ENCODE measurements at places on chromosomes 13 and 19. TPM values are rescaled to one million over a fixed set of nuclear protein-coding genes. Genes with fewer than 3 reads are reported as not detected.

DNA sequence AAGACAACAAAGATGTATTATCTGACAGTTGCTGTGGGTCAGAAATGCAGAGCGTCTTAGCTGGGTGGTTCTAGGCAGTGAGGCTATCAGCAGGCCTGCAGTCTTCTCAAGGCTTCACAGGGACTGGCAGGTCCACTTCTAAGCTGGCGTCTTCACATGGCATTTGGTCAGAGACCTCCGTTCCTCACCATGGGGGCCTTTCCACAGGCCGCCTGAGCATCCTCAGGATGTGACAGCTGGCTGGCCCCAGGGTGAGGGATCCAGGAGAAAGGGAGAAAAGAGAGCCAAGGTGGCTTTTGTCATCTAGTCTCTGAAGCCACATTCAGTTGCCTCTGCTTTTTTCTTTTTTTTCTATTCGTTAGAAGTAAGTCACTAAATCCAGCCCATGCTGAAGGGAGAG lies 50.3 kb downstream of the FGF14 start:
- no peak for DNase-seq

Gene ZNF628
- 27.9 TPM for total RNA-seq

Gene ZNF100
- 6.2 TPM for total RNA-seq

- no peak for DNase-seq
Observed at GRCh38 chr19:50371914-50372475, 4.3 kb upstream of the NR1H2 start.

DNA sequence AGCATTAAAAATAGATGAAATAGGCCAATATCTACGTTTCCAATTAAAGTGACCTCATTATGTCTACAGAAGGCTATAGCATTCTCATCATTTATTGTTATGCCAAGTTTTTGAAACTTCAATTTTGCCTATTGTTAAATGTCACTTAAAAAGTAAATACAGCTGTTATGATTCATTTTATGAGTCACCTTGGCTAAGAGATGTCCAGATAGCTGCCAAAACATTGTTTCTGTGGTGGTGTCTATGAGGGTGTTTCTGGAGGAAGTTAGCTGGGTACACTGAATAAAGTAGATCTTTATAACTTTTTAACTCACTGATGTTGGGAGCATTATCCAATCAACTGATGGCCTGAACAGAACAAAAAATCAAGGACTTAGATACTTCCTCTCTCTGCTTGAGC lies 1209.7 kb upstream of the PCDH9 start:
- DNase-seq = no peak

Gene ERFL
- not detected for total RNA-seq

GRCh38 chr13:32443111-32443510 lies 15.2 kb upstream of the N4BP2L1 start:
- DNase-seq = peak; percentile 10

GRCh38 chr13:49308097-49308875 lies 60.6 kb downstream of the CDADC1 start:
- DNase-seq = peak; percentile 59

GRCh38 chr13:95494082-95494681 lies 58.3 kb upstream of the CLDN10 start:
- no peak for DNase-seq

GRCh38 chr13:71773531-71773930 lies 93.5 kb downstream of the DACH1 start:
- DNase-seq = no peak

Gene STOML3
- not detected for total RNA-seq

Gene SRRM5
- total RNA-seq = 0.28 TPM

DNA sequence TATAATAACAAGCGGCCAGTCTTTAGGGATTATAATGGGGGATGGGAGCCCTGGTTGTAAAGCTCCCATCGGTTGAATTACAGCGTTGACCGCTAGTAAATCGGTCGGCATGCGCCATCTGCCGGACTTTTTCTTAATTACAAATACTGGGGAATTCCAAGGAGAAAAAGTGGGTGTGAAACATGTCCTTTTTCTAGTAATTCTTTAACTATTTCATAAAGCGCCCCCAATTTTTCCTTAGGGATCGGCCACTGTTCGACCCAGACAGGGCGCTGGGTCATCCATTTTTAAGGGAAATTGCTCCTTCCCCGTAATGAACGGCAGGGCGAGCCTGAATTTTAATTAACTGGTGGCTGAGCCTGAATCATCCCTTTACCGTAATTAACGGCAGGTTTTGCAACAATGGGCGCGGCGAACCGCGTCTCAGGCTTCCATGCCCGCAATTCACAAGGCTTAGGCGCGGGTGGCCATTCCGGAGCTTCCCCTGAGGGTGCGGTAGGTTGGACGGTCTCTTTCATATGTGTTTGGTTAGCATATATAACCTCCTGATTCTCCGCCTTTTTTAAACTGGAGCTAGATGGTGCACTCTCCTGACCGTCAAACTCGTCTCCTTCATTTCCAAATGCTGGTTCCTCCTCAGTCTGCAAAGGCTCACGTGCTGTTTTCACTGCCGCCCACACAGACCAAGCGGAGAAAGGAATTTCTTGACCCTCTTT lies 30.2 kb upstream of the EVI5L start:
- DNase-seq = peak; percentile 73

- no peak for DNase-seq
Observed at GRCh38 chr13:106455190-106455589, 80.3 kb downstream of the EFNB2 start.

DNA sequence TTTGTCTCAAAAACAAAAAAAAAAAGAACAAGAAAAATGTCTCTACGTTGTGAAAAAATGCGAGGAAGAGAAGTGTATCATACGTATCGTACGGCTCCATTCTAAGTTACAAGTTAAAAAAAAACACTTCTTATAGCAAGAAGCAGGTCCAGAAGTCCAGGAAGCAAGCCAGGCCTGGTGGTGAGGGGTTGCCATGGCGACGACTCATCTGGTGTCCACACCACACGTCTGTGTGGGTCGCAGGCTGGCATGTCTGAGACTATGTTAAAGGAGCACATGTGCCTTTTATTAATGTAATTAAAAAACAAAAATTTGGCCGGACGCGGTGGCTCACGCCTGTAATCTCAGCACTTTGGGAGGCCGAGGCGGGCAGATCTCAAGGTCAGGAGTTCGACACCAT lies 5.9 kb downstream of the MED16 start:
- DNase-seq = no peak

- no peak for DNase-seq
Observed at GRCh38 chr19:28665748-28666147, 547.2 kb downstream of the UQCRFS1 start.

- DNase-seq = peak; percentile 65
Observed at GRCh38 chr19:4583961-4584669, 24.6 kb upstream of the SEMA6B start.

- no peak for DNase-seq
Observed at GRCh38 chr13:73544175-73544574, 485.4 kb downstream of the KLF5 start.

Gene ZIC2
- total RNA-seq = not detected

GRCh38 chr13:28089065-28089464 lies 11.3 kb downstream of the FLT3 start:
- DNase-seq = no peak

GRCh38 chr19:23346696-23347095 lies 48.6 kb downstream of the ZNF91 start:
- no peak for DNase-seq

- DNase-seq = no peak
Observed at GRCh38 chr19:41694196-41694595, 6.1 kb upstream of the CEACAM7 start.

- no peak for DNase-seq
Observed at GRCh38 chr13:109817591-109818535, 31.5 kb upstream of the IRS2 start.

Gene DNAAF3
- total RNA-seq = 2.6 TPM

- no peak for DNase-seq
Observed at GRCh38 chr19:48182434-48182833, 12.0 kb downstream of the ZSWIM9 start.

DNA sequence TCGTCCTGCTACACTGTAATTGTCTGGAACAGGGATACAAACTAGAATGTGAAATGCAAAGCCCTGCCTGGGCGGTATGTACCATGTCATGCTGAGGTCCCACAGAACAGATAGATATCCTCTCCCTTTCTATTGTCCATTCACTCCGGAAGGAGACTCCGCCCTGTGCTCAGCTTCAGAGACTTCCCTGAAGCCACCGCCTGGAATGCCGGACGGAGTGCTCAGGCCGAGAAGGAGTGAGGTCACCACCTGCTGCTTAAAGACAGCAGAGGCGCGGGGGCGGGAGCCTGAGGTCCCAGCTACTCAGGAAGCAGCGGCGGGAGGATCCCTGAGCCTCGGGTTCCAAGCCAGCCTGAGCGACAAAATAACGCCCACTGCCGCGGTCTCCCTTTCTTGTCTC lies 890 bp upstream of the ZNF611 start:
- peak; percentile 40 for DNase-seq

DNA sequence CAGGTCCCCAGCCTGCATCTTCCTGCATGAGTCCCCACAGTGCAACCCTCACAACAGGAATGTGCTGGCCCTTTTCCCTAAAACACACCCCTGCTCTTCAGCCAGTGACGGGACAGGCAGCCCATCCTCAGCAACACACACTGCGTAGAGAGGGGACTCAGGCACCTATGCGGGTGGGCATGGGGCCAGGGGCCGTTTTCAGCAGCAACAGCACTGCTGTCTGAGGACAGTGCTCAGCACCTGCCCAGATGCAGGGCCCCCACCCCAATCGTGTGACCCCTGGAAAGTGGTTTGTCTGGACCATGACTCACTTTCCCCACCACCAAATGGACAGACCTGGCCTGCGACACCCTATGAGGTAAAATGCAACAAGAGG lies 28.0 kb upstream of the ISYNA1 start:
- no peak for DNase-seq

Gene ZNF8
- 6.7 TPM for total RNA-seq

Gene GARRE1
- total RNA-seq = 17.7 TPM

Gene B3GNT8
- total RNA-seq = 5.5 TPM

Gene BRSK1
- 14.0 TPM for total RNA-seq
